ENCODE measurements at places on chromosomes 7 and 10.

DNA sequence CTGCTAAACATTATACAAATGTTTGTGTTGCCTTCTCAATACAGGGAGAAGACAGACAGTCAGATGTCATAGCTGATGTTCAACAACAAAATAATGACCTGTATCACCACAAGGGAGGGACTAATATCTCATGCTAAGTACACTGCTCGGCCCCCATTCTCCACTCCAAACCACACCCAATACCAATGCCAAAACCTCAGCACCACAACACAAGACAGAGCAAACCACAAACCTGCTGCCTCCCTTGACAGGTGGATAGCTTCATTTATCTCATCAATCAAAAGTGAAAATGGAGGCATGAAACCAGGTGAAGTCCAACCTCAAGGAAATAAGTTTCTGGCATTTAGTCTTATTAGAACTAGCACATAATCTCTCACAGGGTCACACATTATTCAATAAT lies 109.5 kb downstream of the PARD3 start:
- no peak for DNase-seq

DNA sequence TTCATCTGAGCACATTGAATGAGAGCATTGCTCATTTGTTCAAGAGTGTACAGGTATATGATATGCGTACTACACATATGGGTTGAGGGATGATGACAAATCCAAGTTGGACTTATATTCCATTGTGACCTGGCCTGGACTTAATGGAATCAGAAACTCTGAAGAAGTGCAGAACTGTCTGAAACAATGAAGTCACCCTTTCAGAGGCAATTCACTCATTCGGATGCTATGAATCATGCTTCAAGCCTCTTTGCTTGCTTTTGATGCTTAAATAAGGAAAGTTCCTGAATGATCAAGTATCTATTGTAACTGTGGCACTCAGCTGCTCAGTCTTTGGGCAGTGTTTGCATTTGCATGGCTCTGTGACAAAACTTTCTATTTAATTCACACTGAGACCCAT lies 93.4 kb downstream of the ZNF365 start:
- DNase-seq, result no peak

DNA sequence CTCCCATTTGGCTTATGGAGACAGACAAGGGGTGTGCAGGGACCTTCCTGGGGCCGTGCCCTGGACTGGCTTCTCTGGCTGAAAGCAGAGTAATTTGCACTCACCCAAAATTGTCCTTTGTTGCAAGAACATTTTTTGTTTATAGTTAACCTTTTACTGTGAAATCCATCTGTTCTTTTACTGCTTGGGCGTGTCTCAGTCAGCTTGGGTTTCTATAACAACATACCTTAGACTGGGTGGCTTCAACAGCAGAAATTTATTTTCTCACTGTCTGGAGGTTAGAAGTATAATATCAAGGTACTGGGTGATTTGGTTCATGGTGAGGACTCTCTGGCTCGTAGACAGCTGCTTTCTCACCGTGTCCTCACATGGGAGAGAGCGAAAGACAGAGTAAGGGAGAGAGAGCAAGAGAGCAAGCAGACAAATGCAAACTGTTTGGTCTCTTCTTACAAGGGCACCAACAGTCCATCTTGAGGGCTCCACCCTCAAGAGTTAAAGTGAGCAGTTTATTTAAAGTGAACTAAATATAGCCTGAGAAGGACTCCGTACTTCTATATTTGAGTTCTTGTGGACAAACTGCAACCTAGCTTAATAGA lies 131.0 kb upstream of the NPY start:
- DNase-seq, result no peak

GRCh38 chr10:105149371-105149891 lies 508.3 kb downstream of the SORCS3 start:
- peak; percentile 89 for DNase-seq

GRCh38 chr10:133209641-133210040 lies 20.4 kb upstream of the UTF1 start:
- DNase-seq, result no peak

- DNase-seq, result no peak
These were observed 68.0 kb upstream of the CDCA7L start for GRCh38 chr7:22013711-22014110.

GRCh38 chr7:21028186-21028585 lies 241.5 kb upstream of the SP8 start:
- DNase-seq, result peak; percentile 4

Data from retinal pigment epithelial cell (primary cell).